ENCODE measurements at places on chromosomes 1 and 21.

DNA sequence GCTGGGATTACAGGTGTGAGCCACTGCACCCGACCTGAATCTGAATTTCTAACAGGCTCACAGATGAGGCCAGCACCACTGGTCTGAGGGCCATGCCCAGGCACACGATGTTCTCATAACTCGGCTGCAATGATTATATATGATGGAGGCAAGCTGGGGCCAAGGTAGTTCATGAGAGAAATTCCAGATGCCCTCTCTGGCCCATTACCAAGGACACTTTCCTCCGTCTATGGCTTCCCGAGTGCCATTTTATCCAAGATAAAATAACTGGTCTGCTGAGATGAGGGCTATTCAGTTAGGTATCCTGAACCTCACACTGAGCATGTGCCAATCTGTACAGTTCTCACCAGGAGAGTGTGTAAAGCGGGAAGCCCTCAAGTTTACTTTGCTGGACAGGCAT lies 16.5 kb downstream of the TMPRSS2 start:
- DNase-seq: no peak

DNA sequence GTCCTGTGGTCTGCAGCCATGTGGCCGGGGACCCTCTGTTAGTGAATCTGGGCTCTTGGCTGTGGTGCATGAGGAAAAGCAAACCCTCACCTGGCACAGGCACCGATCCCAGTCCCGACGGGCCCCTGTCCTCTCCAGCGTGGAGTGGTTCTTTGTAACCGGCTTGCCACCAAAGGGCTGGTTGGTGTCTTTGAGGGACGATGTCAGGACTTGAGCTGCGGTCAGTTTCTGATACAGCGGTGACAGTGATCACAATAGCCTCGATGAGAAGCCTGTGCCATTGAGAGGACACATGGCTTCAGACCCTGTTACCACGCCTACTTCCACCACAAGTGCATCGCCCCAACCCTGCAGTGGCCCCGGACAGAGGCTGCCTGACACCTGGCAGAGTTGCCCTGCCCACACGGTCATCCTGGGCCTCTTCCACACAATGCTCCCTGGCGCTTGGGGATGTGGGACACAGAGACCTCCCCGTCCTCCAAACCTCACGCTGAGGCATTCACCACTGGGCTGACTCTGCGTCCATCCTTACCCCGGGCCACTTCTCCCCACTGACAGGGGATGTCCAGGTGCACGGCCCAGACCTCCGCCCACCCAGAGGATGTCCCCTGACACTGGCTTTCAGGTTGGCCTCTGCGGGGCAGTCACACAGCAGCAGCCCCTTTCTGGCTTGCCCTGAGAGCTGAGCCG lies 18.8 kb upstream of the ACTRT2 start:
- no peak for DNase-seq

GRCh38 chr1:32066489-32066873 lies 6.3 kb upstream of the TMEM39B start:
- no peak for DNase-seq

- no peak for DNase-seq
Observed at GRCh38 chr1:31476891-31477846, 64.2 kb downstream of the SERINC2 start.

DNA sequence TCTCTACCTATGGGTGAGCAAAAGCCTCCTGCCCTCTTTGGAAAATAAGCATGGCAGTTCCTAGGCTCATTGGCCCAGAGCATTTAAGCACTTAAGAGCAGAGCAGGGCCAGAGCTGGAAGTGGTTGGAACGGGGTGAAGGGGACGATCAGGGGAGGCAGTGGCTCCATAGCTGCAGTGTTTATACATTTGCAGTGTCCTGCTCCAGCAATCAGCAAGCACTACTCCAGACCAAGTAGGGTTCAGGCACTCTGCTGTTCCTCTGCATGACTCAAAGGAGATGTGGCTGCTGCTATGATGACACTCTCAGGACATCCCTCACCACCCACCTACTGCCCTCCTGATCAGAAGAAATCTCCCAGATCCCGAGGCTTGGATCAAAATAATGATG lies 55.0 kb downstream of the TRABD2B start:
- no peak for DNase-seq

- no peak for DNase-seq
Observed at GRCh38 chr1:168223681-168224540, 1.9 kb upstream of the SFT2D2 start.

DNA sequence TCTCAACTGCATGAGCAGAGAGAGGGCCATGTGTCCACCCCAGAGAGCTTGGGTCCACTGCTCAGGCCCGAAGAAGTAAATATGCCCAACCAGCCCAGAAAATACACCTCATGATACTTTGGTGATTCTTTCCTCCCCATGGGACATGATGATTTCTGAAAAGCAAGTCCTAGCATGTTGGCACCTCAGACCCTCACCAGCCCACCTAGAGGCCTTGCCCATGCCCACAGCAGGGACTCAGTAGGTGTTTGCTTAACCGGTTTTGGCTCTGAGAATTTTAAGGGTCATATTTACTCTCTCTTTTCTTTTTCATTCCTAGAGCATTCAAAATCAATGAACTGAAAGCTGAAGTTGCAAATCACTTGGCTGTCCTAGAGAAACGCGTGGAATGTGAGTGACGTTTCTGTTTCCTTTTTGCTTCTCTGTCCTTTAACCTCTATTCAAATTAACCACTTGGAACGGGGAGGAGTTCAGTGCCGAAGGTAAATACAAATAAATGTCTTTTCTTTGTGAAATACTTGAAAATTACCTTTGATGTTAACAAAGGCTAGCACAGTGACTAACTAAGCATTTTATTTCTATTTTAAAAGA lies 79.7 kb downstream of the PDE9A start:
- DNase-seq: no peak

DNA sequence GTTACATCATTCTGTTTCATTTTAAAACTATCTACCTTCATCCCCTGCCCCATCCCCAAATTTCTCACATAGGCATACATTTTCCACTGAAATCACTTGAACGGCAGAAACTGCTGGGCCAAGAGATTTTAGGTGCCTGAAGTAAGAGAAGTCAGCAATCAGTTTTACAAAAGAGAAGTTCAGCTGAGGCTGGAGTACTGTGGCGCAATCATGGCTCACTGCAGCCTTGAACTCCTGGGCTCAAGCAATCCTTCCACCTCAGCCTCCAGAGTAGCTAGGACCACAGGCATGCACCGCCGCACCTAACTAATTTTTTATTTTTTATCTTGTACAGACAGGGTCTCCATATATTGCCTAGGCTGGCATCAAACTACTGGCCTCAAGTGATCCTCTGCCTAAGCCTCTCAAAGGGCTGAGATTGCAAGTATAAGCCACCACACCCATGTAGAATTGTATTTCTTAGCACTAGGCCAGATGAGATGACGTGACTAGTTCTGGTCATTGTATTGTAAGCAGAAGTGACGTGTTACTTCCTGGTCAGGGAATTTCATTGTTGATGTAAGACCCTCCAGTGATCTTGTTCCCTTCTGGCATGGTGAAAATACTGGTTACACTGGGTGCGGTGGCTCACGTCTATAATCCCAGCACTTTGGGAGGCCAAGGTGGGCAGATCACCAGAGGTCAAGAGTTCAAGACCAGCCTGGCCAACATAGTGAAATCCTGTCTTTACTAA lies 7.1 kb downstream of the BECN2 start:
- DNase-seq: no peak

- DNase-seq: no peak
Observed at GRCh38 chr21:35868005-35868868, 192.1 kb downstream of the SETD4 start.

DNA sequence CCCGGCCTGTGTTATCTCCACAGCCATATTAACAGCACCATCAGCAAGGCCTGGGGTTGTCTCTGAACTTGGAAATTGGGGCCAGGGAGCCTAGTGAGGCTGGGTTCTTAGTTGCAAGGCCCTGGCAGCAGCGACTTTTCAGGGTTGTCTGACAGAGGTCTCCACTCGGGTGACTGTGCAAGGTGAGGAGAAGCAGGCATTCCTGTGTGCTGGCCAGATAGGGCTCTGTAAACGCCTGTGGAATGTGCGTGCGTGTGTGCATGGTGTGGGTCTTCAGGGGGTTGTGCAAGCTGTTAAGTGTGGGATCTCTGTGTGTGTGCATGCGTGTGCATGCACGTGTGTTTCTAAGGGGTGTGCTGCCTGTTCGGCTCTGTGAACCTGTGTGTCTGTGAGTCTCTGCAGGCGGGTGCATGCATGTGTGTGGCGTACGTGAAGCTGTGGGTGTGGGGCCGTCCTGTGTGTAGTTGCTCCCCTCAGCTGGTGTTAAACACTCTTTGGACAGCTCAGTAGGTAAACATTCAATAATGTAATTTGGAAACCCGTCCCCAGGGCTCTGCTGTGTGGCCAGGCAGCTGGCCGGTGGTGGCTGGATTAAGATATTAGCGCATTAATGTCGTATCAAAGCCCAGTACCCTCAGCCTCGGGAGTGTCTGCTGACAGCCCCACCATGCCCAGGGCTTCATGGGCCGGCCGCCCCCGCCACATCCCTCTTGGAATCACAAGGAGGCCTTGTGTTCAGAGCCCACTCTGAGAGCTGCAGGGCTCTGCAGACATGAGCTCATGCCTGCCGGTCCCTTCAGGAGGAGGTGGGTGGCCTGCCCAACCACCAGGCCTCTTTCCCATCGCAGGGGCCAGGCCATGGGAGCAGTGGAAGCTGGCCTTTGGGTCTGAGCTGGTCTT lies 189.9 kb downstream of the FOXD2 start:
- DNase-seq: no peak

- no peak for DNase-seq
Observed at GRCh38 chr1:40224040-40224439, 23.7 kb upstream of the TMCO2 start.

- DNase-seq: no peak
Observed at GRCh38 chr21:45013260-45013841, 61.0 kb upstream of the ADARB1 start.

DNA sequence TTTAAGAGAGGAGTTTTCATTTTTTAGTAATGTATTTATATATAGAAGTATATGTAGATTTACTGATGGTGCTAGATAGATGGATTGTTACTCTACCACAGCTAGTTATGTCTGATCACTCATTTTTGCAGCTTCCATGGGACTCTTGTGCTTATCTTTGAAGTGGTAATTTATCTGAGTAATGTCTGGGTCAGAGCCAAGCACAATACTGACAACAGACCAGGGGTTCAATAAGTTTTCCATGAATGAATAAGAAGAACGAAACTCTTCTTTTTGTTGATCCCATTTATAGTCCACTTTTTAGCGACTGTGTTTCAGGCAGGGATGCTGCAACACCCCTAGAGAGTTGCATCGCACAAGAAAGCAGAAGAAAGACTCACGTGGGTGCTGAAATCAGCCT lies 935.2 kb downstream of the PLA2G4A start:
- DNase-seq: no peak

DNA sequence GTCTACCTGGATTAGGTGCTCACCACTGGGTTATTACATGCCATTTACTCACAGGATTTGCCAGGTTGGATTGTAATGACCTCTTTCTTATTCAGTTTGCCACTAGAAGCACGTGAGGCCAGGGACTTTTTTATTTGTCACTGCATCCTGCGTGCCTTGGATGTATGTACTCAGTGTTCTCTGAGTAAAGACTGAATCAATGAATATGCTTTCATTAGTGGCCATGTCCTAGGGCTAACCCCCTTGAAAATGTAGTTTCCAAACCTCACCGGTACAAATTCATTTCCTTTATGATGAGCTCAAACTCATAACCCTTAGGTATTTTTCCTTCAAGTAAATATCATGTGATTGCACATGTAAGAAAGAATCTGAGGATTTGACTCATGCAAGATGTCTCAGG lies 1.3 kb upstream of the ZP4 start:
- no peak for DNase-seq

DNA sequence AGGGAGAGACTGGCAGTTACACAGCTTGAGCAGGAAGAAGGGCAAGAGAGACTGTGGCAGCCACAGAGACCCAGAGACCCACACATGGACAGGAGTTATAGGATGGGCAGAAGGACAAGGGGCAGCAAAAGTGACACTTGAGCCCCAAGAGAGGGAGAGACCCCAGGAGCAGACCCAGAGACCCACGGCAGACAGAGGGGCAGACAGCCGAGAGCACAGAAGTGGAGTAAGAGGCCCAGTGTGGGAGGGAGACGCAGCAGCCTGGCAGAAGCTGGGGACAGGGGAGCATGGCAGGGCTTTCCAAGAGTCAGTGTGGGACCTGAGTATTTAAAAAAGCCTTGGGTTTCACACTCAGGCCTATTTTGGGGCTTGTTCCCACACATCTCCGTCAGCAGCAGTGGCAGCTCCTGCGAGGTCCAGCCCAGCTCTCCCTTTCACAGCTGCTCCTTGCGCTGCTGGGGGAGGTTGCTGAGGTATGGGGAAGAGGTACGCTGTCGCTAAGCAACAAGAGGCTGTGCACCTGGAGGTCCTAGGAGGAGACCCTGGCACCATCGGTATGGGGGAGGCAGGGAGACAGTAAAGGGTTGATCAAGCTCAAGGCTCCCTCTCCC lies 9.0 kb upstream of the MEF2D start:
- DNase-seq: no peak

DNA sequence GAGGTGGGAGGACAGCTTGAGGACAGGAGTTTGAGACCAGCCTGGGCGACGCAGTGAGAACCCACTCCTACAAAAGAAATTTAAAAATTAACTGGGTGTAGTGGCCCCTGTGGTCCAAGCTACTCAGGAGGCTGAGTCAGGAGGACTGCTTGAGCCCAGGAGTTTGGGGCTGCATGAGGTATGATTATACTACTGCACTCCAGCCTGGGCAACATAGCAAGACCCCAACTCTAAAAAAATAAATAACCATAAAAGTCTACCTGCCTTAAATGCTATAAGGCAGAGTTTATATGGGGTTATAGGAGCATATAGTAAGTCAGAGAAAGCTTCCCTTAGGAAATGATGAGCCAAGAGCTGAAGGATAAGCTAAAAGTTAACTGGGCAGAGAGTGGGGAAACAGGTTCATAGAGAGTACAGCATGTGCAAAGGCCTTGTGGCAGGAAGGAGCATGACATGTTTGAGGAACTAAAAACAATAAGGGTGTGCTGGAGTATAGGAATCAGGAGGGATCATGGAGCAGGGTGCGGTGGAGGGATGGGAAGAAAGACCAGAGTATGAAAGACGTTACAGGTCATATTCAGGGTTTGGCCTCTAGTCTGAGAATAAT lies 68.3 kb downstream of the ADSS2 start:
- no peak for DNase-seq

GRCh38 chr1:47623557-47623940 lies 185.7 kb downstream of the FOXD2 start:
- no peak for DNase-seq

DNA sequence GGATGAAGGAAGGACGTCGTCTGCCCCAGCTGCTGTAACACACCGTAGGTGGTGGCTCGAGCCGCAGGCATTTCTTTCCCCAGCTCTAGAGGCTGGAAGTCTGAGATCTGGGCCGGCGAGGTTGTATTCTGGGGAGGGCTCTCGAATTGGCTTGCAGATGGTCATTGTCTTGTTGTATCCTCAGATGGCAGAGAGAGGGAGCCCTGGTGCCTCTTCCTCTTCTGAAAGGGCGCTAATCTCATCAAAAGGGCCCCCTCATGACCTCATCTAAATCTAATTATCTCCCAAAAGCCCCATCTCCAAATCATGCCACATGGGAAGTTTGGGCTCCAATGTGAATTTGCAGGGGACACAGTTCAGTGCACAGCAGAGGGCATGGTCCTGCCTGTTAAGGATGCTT lies 109.0 kb downstream of the SIK1 start:
- DNase-seq: no peak

Measured in hypothalamus (tissue), 51 donors.